ENCODE measurements at places on chromosomes 1 and 21.

DNA sequence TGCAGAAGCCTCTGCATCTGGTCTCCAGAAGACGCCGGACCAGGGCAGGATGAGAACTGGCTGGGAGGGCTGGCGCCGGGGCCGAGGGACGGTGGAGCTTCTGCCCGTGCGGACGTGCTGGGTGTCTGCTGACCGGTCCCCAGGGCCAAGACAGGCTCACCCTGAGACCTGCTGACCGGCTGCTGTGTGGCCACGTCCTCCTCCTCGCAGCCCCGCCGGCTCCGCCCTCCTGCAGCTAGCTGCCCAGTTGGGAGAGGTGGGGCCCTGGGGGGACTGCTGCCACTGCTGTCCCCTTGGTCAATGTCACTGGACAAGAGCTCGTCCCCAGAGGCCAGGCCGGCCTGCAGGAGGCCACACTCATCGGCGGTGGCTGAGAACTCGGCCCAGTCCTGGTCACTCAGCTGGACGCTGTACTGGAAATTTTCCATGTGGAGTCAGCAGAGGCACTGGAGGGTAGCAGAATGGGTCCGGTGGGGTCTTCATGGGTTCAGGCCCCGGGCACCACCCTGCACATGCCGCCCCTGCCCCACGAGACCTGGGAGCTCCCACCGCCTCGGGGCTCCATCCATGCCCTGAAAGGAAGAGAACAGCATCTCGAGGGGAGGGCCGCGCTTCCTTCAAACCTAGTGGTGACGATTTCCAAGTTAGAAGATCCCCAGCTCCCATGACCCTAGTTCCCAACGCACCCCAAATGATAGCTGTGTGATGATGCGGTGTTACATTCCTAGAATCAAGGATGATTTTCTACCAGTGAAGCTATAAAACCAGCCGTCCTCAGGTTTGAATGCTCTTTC, 1.1 kb downstream of the PERM1 start:
- no peak for DNase-seq

DNA sequence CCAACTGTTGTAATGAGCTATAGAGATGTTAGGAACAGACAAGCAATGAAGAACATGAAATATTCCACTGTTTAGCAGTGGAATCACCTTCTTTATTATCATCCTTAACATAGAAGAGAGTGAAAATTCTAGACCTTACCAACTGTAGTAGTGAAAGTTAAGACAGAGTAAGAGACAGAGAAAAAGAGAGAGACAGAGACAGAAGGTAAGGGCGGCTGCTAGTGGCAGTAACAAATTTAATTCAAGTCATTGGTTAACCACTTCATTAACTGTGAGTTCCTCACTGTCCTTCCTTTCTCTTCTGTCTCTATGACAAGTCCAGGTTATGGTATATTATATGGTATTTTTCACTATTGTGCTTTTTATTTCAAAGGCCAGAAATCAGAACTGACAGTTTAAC, 355.7 kb upstream of the ESRRG start:
- no peak for DNase-seq

GRCh38 chr1:2468540-2468939, 7.5 kb upstream of the PLCH2 start:
- no peak for DNase-seq

GRCh38 chr1:200184196-200184595, 156.7 kb downstream of the NR5A2 start:
- no peak for DNase-seq

- DNase-seq, result no peak
Observed at GRCh38 chr1:228846952-228847351, 111.7 kb downstream of the RHOU start.

DNA sequence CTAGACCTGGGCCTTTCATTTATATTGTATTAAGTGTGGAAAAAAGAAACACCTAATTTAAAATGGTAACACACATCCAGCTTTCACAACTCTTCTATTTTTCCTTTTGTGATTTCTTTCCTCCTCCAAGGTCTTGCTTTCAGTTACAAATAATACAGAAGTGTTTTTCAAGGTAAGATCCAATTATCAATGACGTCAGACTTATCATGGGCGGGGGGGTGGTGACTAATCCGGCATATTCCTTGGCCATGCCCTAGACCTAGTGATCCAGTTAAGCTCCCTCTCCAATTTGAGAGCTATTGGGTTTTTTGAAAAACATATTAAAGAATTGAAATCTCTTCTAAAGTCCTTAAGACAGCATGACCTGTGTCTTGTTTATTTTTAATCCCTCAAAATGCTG, 669.9 kb upstream of the NR5A2 start:
- no peak for DNase-seq

GRCh38 chr1:200178340-200178739, 150.8 kb downstream of the NR5A2 start:
- no peak for DNase-seq

GRCh38 chr1:111696330-111696729, 42.9 kb downstream of the INKA2 start:
- DNase-seq, result no peak

All from putamen (tissue), 1 donor.